Heart right ventricle (tissue), 16 donors: ENCODE measurements at places on chromosomes 16 and 17. TPM values are rescaled to one million over a fixed set of nuclear protein-coding genes. Genes with fewer than 3 reads are reported as not detected.

Gene SLC47A1
- 0.62 TPM for polyA plus RNA-seq

Gene GRAPL
- 0.94 TPM for polyA plus RNA-seq

Gene DYNLRB2
- polyA plus RNA-seq, result 0.26 TPM

Gene HEATR9
- polyA plus RNA-seq, result not detected

Gene SEC14L5
- 0.04 TPM for polyA plus RNA-seq

Gene WIPI1
- polyA plus RNA-seq, result 90.4 TPM

Gene PLA2G10
- polyA plus RNA-seq, result not detected

Gene SMARCD2
- 31.3 TPM for polyA plus RNA-seq

Gene TUBG1
- 33.9 TPM for polyA plus RNA-seq

Gene C17orf113
- 1.2 TPM for polyA plus RNA-seq

Gene CCR7
- polyA plus RNA-seq, result not detected
